ENCODE measurements at places on chromosomes 2 and 18.

DNA sequence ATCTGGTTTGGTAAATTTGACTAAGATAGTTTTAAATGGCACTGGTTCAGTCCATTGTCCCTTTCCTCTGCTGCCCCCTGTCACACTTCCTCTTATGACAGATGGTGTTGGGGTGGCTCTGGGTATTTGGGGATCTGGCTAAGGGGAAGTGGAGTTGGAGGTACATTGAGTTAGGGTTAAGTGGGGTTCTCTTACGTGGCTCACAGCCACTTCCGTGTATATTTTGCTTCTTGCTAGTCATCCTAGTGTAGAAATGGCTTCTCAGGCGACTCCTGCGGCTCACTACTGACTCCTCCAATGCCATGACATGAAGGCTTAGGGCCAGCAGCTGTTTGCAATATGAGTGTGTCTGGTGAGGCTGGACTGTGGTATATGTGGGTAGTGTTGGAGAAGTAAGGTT is 187.0 kb downstream of the HAUS1 start:
- no peak for DNase-seq

- no peak for DNase-seq
Measured at GRCh38 chr2:63051042-63051794, 588 bp downstream of the OTX1 start.

GRCh38 chr18:33578518-33579348 is 714 bp downstream of the ASXL3 start:
- peak; percentile 43 for DNase-seq

DNA sequence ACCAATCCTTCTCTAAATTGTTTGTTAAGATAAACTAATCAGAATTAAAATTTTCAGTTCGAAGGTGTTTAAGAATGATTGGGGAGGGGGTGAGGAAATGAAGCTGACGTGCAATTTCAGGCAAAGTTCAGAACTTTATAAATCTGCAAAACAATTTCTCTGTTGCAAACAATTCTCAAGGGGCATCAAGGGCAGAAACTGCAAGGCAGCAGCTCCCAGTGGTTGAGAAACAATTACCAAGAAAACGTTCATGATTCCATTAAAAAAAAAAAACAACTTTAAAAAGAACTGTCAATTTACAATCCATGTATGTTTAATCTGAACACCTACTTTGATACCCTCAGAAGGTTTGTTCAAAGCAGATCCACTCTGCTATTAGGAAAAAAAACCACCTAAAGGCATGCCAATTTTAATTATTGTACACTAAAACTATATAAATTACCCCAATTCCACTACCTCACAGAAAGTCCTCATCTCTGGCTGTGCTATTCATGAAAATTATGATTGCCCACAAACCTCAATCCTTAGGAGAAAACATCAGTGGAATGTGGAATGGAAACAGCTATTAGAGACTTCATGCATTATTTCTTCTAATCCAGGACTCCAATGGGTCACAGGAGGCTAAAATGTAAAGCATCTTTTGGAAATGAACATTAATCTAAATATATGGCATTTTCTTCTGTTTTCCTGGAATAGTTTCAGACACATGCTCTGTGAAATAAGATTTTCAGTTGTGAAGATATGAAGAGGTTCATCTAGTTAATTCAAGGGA is 119.9 kb upstream of the ACVR1C start:
- no peak for DNase-seq

DNA sequence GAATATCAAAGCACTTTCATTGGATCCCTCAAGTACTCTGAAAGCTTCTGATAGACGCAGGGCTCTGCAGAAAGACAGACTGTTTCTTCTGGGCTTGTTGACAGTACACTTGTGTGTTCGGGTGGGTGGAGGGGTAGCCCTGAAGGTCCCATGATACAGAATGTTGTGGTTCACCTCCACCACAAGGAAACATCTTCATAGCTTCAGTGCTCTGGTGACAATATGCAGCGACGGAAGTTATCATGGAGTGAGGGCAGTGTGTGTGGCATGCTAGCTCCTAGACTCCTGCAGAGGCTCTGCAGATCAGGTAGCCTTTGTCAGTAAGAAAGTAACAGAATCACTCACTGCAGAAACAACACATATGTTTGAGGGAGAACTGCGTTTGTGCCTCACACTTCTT is 90.7 kb downstream of the MEIS1 start:
- no peak for DNase-seq

DNA sequence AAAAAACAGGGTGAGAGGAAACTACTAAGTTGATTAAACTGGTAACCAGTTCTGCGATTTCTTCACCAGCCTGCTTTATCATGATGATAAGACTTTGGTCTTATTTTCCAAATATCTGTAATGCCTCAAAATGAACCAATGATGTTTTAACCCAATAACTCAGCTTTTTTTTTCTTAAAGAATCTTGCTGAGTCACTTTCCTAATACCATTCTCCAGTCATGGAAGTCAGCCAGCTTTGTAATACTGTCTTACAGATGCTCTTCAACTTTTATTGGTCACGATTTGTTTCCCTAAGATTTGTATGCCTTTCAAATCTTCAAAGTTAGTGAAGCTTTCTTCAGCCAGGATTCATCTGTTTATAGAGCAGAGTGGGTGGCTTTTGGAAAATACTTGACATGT is 47.7 kb upstream of the SMIM21 start:
- no peak for DNase-seq

DNA sequence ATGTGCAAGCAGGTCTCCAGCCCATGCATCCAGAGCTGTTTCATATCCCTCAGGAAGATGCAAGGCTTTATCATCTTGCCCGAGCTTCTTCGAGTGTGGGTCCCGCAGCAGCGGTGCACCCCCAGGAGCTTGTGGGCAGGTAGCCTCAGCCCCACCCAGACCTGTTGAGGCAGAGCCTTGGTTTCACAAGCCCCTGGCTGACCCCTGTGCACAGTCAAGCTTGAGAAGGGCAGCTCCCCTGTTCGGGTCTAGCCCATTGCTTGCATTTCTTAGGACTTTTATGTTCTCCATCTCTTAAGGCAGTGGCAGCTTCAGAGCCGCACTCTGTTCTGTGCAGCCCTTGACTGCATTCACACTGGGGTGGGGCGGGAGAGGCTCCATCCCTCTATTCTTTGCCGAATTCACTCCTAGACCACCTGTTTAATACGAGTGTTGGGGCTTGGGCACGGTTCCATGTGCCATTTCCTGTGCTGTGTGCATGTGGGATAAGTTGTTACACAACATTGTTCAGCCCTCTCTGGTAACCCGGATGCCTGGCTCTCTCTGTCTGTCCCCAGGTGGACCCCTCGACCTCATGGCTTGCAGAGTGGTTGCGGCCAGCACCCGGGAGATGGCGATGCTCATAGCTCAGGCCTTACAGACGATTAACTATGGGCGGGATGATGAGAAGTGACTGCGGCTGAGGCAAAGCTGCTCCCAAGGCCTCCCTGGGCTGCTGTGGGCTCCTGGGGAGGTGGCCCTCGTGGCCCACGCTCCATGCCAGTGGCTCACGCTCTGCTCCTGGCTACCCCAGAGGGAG is 48.7 kb downstream of the IMPA2 start:
- no peak for DNase-seq

- no peak for DNase-seq
Measured at GRCh38 chr2:99851089-99851488, 291.3 kb downstream of the AFF3 start.

DNA sequence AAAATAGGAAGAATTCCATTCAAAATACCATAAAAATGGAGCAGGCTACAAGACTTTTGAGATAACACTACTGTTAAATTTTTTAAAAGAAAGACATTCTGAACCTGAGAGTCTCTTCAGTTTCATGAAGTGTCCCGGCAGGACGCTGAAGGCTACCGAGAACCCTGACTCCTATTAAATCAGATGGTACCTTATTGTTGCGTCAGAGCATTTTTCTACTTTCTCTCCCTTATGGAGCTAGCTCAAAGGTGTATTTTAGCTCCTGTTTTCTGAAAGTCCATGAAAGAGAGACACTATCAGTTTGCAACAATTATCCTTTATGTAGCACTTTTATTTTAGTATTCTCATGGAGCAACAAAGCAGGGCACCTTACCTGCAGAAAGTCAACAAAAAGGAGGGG is 626.7 kb downstream of the IRS1 start:
- DNase-seq: no peak

- peak; percentile 29 for DNase-seq
Measured at GRCh38 chr18:7727361-7728076, 160.4 kb downstream of the PTPRM start.

DNA sequence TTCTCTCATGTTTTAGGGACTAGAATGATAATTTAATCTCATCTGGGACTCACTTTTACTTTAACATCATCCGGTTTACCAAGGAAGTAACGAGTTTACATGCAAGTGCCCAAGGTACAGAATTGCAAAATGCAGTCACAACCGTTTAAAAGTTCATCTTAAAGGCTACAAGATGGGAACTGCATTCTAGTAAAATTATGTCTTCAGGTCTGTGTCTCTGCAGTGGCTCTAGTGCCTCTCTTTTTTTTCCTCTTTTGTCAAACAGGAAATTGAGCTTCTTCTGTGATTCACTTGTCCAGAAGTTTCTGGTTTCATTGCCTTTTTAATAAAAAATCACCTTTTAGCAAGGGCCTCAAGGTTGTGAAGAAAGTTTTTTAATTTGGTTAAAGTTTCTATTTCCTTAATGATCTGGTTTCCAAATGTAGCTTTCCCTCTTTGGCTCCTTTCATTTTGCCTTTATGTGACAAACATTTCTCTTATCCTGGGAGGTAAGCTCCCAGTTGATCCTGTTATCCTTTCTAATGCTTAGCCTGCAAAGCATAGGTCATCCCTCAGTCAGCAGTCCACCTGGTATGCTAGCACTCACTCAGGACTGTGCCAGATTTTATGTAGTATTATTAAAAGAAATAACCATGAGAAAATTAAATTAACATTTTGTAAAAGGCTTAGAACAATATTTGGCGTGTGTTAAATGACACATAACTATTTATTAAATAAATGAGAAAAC is 2.4 kb downstream of the GLS start:
- DNase-seq: no peak

All from hindlimb muscle (tissue), 1 donor.